Ovary (tissue), 10 donors: ENCODE measurements at places on chromosomes 3 and 15. TPM values are rescaled to one million over a fixed set of nuclear protein-coding genes. Genes with fewer than 3 reads are reported as not detected.

The INSYN1 gene
- 32.6 TPM for total RNA-seq

The PHLDB2 gene
- total RNA-seq, result 20.0 TPM

DNA sequence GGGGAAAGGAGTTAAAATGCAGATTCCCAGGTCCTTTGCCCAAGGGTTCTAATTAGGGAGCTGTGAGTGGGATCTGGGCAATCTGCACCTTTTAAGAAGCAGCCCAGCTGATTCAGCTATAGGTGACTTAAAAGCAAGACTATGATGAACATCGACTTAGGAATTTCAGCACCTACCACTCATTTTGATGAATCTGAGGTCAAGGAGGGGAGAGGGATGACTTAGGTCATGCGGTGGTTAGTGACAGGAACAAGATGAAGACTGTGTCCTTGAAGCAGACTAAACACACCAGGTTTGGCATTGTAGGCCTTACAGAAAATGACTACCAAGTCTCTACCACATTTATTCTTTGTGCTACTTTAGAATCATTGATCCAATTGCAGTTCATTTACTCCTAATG, 196.3 kb downstream of the DTWD1 start:
- no peak for DNase-seq
- no peak overlapping the region for H3K27ac ChIP-seq
- no peak overlapping the region for H3K4me3 ChIP-seq
- no peaks in the 10 kb centered on the region for H3K27me3 ChIP-seq
- H3K4me1 ChIP-seq, result no peaks in the 10 kb centered on the region
- H3K36me3 ChIP-seq, result no peaks in the 10 kb centered on the region

The TMEM266 gene
- not detected for total RNA-seq

GRCh38 chr15:57545995-57546394, 45.7 kb upstream of the MYZAP start:
- H3K27ac ChIP-seq, result no peak overlapping the region
- no peak overlapping the region for H3K4me3 ChIP-seq
- no peaks in the 10 kb centered on the region for H3K36me3 ChIP-seq
- no peaks in the 10 kb centered on the region for H3K27me3 ChIP-seq
- DNase-seq, result no peak
- H3K4me1 ChIP-seq, result no peaks in the 10 kb centered on the region

- no peaks in the 10 kb centered on the region for H3K4me1 ChIP-seq
- DNase-seq, result no peak
- H3K27ac ChIP-seq, result no peak overlapping the region
- H3K4me3 ChIP-seq, result no peak overlapping the region
Observed at GRCh38 chr3:74332165-74332564, 282.3 kb downstream of the CNTN3 start.

- no peak overlapping the region for H3K27ac ChIP-seq
- no peaks in the 10 kb centered on the region for H3K4me1 ChIP-seq
- no peak overlapping the region for H3K4me3 ChIP-seq
- DNase-seq, result no peak
Observed at GRCh38 chr3:145681181-145681580, 479.8 kb downstream of the PLOD2 start.

The CSK gene
- 49.6 TPM for total RNA-seq

DNA sequence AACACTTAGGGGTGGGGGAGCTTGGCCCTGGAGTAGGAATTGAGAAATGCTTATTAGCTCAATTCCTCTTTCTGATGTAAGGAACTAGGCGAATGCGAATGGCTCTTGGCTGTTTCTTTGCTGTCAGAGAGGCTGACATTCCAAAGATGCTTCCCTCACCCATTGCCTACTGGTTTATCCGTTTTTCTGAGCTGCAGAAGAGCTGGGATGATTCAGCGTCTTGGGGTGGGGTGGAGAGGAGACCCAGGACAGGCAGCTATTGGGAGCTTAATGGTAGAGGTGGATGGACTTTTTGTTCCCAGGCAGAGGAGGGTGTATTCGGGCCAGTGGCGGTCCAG, 9.8 kb downstream of the PLEKHO2 start:
- peaks cover 11% of the 10 kb centered on the region for H3K4me1 ChIP-seq
- H3K36me3 ChIP-seq, result no peaks in the 10 kb centered on the region
- H3K27ac ChIP-seq, result no peak overlapping the region
- DNase-seq, result no peak

DNA sequence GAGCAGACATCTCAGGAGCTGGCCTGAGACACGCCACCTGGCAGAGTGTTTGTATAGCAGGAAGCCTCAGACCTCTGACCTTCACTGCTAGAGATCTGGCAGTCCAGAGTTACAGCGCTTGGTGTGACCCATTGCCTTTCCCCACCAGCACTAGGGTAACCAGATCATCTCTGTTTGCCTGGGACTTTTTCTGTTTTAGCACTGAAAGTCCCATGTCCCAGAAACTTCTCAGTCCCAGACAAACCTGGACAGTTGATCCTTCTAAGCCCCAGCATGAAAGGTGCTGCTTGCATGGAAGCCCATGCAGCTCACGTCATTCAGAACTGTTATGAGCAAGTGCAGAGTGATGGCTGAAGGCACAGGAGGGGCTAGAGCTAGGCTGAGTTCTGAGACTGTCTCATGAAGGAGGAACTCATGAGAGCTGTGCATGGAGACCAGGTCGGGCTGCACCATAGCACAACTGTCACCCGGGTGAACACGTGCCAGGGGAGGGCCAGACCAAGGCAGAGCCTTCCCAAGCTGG, 18.2 kb upstream of the AHSG start:
- DNase-seq, result no peak
- H3K4me3 ChIP-seq, result no peak overlapping the region
- H3K4me1 ChIP-seq, result no peaks in the 10 kb centered on the region
- no peaks in the 10 kb centered on the region for H3K36me3 ChIP-seq
- H3K27ac ChIP-seq, result no peak overlapping the region

The LTF gene
- total RNA-seq, result 0.72 TPM

The FOXB1 gene
- total RNA-seq, result not detected

GRCh38 chr15:60554494-60554893, 75.6 kb upstream of the ICE2 start:
- H3K36me3 ChIP-seq, result no peaks in the 10 kb centered on the region
- H3K27ac ChIP-seq, result no peak overlapping the region
- no peaks in the 10 kb centered on the region for H3K4me1 ChIP-seq
- DNase-seq, result no peak
- no peak overlapping the region for H3K4me3 ChIP-seq

GRCh38 chr3:46865546-46865945, 2.3 kb upstream of the MYL3 start:
- no peak for DNase-seq
- H3K4me3 ChIP-seq, result no peak overlapping the region
- H3K27me3 ChIP-seq, result no peaks in the 10 kb centered on the region
- peaks cover 26% of the 10 kb centered on the region for H3K4me1 ChIP-seq
- no peak overlapping the region for H3K27ac ChIP-seq

The SPINK8 gene
- not detected for total RNA-seq

DNA sequence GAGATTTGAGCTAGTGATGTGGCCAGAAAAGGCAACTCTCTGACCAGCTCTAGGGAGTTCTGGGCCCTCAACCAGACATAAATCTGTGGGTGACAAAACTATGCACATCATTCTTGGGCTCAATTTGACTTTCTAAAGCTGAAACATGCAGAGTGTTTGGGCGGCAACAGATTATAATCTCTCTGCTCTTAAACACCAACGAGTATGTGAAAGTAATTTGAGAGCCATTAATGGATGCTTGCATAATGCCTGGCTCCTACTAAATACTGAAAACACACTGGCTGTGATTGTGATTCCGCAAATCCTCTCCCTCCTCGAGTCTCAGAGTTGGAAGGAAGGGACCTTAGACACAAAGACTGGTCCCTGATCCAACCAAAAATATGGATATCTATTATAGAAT, 186.7 kb downstream of the UACA start:
- DNase-seq, result no peak
- no peaks in the 10 kb centered on the region for H3K36me3 ChIP-seq
- H3K4me3 ChIP-seq, result no peak overlapping the region
- no peak overlapping the region for H3K27ac ChIP-seq
- H3K27me3 ChIP-seq, result no peaks in the 10 kb centered on the region

- no peak overlapping the region for H3K27ac ChIP-seq
- H3K36me3 ChIP-seq, result no peaks in the 10 kb centered on the region
- H3K27me3 ChIP-seq, result no peaks in the 10 kb centered on the region
Observed at GRCh38 chr3:63921741-63922482, 9.7 kb upstream of the SCAANT1 start.

The CHCHD6 gene
- total RNA-seq, result 12.5 TPM

DNA sequence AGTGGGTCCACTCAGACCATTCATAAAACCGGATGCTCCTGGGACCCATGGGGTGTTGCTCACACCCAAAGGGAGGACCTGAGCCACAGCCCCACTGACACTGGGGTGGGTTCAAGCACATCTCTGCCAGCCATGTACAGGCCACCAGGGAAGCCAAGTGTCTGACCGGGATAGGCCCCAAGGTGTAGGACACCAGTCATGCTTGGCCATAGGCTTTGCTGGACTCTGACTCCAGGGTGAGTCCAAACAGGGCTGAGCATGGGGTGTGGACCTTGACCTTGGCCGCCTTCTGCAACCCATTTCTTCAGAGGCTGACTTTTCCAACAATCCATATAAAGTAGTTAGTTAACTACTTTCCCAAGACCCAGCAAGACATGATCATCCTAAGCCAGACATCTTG, 31.4 kb upstream of the DUSP7 start:
- no peaks in the 10 kb centered on the region for H3K36me3 ChIP-seq
- H3K27ac ChIP-seq, result no peak overlapping the region

DNA sequence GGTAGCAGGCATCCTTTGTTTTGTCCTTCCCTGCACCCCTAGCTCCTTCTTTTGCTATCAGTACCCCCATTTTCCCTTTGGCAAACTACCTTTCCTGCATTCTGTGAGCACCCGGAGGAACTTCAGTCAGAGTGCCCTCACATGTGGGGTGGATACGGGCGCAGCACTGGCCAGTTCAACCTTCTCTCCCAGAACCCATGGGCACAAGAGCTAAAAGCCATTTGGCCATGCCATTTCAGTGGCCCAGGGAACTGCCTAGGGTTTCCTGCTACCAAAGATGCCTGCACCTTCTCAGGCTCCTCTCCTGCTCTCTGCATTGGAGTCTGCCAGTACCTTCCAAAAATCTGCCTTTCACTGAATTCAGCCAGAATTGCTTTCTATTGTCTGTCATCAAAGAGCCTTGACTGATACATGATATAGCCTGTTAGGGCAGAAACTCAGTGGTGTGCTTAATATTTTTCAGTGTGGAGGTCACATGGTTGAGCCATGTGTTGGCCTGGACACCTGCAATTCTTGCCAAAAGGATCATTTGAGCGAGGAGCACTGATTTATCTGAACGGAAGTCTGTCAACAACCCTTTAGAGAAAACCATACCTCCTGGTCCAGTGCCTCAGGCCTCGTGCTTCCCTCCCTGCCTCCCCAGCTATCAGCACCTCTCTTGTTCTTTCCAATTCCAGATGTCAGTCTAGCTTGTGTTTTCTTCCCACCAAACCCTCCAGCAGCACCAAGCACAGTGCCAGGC, 27.0 kb upstream of the HHATL start:
- DNase-seq, result peak; percentile 11
- H3K27ac ChIP-seq, result no peak overlapping the region
- no peaks in the 10 kb centered on the region for H3K36me3 ChIP-seq
- H3K4me3 ChIP-seq, result no peak overlapping the region
- H3K4me1 ChIP-seq, result peaks cover 4% of the 10 kb centered on the region

The SLC15A2 gene
- total RNA-seq, result 9.4 TPM

DNA sequence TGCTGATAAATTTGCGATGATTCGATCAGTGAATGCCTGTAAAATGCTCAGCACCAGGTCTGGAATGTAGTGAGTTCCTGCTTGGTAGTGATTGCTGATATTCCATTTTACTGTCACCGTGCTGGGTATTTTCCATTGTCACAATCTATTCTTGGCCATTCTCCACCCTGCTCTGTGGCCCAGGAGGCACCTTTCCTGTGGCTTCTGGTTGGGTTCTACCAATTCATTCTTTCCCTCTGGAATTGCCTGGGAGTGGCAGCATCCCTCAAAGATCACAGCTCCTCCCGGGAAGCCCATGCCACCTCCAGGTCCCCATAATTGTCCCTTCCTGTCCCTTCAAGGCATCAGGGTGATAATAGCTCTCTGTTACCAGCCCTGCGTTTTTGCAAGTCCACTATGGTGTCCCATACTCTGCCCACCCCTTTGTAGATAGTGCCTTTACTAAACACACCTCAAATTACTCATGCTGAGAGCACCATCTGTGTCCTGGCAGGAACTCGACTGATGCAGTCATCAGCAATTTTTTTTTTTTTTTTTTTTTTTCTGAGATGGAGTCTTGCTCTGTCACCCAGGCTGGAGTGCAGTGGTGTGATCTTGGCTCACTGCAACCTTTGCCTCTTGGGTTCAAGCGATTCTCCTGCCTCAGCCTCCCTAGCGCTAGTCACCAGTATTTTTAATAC, 177.8 kb upstream of the PROK2 start:
- DNase-seq, result no peak
- H3K36me3 ChIP-seq, result no peaks in the 10 kb centered on the region
- H3K27me3 ChIP-seq, result no peaks in the 10 kb centered on the region
- H3K4me3 ChIP-seq, result no peak overlapping the region
- no peaks in the 10 kb centered on the region for H3K4me1 ChIP-seq
- H3K27ac ChIP-seq, result no peak overlapping the region

DNA sequence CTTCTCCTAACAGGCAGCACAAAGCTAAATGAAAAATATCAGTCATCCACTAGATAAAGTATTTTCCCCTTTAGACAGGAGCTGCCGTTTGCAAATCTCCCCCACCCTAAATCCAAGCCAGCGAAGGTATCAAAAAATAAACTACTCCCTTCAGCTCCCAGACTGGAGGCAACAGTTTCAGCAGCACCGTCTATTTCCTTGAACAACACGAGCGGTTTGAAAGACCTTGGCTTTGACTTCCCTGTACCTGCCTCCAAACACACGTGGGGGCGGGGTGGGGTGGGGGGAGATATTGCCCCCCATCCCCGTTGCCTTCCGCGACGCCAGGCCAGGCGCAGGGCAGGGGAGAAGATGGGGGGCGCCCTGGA, 832 bp upstream of the CACNA1D start:
- H3K27ac ChIP-seq, result no peak overlapping the region
- H3K36me3 ChIP-seq, result no peaks in the 10 kb centered on the region
- H3K27me3 ChIP-seq, result no peaks in the 10 kb centered on the region
- no peak for DNase-seq

- no peaks in the 10 kb centered on the region for H3K4me1 ChIP-seq
- H3K4me3 ChIP-seq, result no peak overlapping the region
- no peak for DNase-seq
- H3K27ac ChIP-seq, result no peak overlapping the region
- no peaks in the 10 kb centered on the region for H3K36me3 ChIP-seq
Observed at GRCh38 chr15:67322481-67322880, 67.9 kb downstream of the IQCH start.

DNA sequence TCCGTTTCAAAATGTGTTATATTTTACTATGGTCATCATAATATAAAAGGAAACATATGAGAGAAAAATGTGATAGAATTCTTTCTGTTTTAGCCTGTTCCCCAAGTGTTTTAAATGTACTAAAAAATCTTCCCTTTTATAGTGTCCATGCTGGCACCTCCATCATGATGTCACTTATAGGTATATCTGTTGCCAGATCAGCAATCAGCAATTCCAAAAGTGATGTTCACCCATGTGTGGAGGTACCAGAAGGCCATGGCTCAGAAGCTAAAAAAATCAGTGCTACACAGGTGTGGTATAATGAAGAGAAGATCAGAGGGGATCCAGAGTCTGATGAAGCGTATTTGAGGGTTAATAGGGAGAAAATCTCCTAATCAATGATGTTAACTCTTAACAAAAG, 1.1 kb upstream of the GPR15 start:
- H3K36me3 ChIP-seq, result no peaks in the 10 kb centered on the region
- no peak overlapping the region for H3K27ac ChIP-seq
- DNase-seq, result no peak
- H3K4me1 ChIP-seq, result no peaks in the 10 kb centered on the region
- H3K27me3 ChIP-seq, result no peaks in the 10 kb centered on the region
